NCI-H460 (cell line): ENCODE measurements at places on chromosomes 2 and 18. TPM values are rescaled to one million over a fixed set of nuclear protein-coding genes. Genes with fewer than 3 reads are reported as not detected.

GRCh38 chr2:30958918-30959265, 151.6 kb upstream of the CAPN13 start:
- no peak for DNase-seq

DNA sequence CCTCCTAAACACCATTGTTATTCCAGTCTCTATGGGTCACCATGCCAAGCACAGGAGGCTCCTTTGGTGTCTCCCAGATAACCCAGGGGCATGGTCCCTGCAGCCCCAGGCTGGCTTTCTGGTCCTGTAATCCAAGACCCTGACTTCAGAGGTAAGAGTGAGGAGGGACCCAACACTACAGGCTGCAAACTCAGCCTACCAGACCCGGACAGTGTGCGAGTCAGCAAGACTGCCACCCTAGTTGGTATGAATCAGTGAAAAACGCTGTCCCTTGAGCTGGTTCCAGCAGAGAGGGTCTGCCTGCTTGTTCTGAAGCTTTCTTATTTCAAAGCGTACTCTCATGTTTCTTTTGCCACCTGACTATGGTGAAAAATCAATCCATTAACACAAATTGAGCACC, 47.6 kb upstream of the ZFP36L2 start:
- no peak for DNase-seq

DNA sequence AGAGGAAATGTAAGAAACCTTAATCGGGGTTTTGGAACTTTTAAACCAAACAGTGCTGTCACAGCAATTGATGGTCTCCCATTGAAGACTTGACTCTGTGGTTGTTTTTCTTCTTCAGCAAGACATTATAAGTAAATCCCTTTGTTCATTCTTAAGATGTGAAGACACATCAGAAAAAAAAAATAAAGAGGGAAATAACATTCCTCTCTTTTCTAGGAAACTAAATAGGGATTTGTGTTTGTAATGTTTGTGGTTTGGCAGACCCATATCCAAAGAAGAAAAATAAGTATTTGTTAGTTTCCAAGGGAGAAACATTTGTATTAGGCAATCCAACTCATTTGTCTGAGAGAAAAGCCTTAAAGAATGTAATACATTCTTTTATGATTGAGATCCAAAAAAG, 359.9 kb downstream of the DSC3 start:
- DNase-seq: no peak

- no peak for DNase-seq
Measured at GRCh38 chr18:42937436-42937835, 178.0 kb downstream of the RIT2 start.

DNA sequence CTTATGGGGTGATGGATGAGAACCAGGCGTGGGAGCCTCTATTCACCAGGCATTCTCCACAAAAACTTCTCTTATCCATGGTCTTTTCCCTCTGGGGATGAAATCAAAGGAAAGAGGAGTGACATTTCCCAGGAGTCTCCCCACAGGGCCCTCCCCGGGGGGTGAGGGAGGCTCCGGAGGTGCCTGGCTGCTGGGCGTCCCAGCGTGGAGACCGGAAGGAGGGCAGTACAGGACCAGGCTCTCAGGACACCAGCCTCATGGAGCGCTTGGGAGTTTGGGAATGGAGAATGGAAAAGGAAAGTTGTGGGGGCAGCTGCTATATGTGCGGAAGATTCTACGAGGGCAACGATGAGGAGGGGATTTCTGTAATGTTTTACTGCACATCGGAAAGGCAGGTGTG, 22.1 kb downstream of the CIB4 start:
- no peak for DNase-seq

- DNase-seq: no peak
Measured at GRCh38 chr2:11616097-11616687, 53.8 kb downstream of the NTSR2 start.

DNA sequence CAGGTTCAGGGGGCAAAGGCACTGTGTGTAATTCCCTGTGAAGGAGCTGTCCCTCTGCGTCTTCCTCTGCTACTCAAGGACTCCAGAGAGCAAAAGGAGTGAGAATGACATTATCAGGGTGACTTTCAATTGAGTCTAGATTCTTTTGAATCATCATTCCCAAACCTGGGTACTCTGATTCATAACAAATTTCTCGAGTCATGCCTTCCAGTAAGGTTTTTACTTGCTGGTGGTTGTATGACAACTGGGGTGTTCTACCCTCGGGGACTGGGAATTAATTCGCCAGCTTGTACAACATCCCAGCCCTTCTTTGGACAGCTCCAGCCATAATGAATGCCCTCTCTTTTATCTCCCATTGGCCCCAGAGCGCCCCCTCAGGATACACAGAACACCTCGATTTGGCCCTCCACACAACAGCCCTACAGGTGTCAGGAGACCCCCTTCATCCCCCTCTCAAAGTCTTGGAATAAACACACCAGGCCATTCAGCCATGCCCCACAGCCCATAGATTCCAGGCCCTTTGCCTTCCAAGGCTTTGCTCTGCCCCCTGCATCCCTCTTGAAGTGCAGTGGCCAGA, 254.5 kb downstream of the KLHL29 start:
- no peak for DNase-seq

- DNase-seq: no peak
Measured at GRCh38 chr2:49028101-49028500, 126.2 kb downstream of the FSHR start.

- DNase-seq: no peak
Measured at GRCh38 chr18:24825397-24825796, 365.0 kb downstream of the HRH4 start.

- DNase-seq: no peak
Measured at GRCh38 chr2:234451852-234452625, 44.8 kb downstream of the ARL4C start.

Gene TRIM43
- total RNA-seq: 0.07 TPM in 1 of 2 replicates, not detected in the other

Gene SLC9A4
- not detected in 2 replicates for total RNA-seq

Gene CAVIN2
- total RNA-seq: 114 and 121 TPM in 2 replicates
